ENCODE measurements at places on chromosomes 4 and X.

DNA sequence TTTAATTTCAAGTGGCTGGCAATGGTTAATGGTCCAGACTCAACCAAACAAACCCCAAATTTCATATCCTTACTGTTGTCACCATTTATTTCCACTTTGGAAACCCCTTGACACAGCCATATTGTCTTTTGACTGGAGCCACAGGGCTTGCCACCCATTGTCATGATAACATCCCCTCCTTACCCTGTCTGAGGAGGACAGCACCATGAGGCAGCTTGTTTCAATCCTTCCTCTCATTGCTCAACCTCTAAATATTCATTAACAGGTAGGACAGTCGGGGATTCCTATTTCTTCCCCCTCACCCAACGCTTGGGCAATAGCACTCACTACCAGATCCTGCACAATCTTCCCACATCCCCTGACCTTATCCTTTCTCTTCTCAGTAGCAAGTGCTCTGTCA is 92.1 kb downstream of the CEP135 start:
- DNase-seq, result no peak
- H3K27me3 ChIP-seq, result no peaks in the 10 kb centered on the region
- H3K4me3 ChIP-seq, result no peak overlapping the region
- H3K4me1 ChIP-seq, result no peaks in the 10 kb centered on the region
- no peak overlapping the region for H3K27ac ChIP-seq

DNA sequence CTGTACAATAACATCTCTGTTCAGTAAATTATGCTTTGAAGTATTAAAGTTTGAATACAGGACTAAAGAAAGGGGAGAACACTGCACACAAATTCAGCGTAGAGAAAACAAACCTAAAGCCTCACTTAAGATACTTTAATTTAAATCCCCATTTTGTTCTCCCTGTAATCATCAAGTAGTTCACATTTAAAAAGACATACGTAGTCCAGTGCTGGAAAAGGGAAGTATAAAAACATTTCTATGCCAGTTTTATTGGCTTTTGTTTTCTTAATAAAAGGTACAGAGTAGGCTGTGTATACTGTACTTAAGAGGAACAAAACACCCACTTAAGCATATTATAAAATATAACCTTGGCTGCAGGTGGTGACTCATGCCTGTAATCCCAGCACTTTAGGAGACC is 101.6 kb downstream of the FGF16 start:
- H3K27ac ChIP-seq, result no peak overlapping the region
- no peaks in the 10 kb centered on the region for H3K4me1 ChIP-seq
- no peak for DNase-seq
- H3K4me3 ChIP-seq, result no peak overlapping the region

DNA sequence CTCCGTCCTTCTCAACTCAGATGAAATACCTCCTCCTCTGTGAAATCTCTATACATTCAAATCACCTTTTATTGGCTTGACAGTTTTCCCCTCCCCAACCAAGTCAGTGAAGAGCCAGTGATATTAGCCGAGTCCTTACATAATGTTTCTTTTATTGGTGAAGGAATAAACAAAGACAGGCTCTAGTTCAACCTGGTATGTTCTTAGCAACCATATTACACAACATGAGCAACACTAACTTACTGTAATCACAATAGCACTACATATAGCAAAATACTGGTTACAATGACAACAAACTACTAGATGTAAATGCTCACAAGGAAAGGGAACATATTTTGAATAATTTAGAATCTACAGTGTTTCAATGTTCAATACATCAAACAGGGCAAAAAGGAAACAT is 19.9 kb downstream of the DHX15 start:
- no peak overlapping the region for H3K4me3 ChIP-seq
- no peaks in the 10 kb centered on the region for H3K27me3 ChIP-seq
- no peak for DNase-seq
- peaks cover 11% of the 10 kb centered on the region for H3K36me3 ChIP-seq
- H3K4me1 ChIP-seq, result peaks cover 44% of the 10 kb centered on the region

DNA sequence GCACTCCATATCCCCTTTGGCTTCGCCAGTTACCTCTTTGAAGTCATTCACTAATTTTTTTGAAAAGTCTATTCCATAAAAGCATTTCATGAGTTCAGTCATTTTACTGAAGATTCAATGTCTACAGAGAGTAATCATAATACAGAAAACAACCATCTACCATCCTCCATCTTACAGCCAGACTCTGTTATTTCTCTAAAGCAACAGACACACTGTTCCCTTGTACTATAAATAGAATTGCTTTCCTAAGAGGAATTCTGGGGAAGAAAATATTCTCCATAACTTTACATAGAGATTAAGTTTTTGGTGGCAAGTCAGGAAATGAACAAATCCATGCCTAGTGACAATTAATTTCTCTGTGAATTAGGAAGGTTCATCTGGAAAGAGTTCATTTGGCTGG is 37.0 kb downstream of the XK start:
- DNase-seq, result no peak
- H3K27me3 ChIP-seq, result no peaks in the 10 kb centered on the region
- no peak overlapping the region for H3K4me3 ChIP-seq
- H3K36me3 ChIP-seq, result no peaks in the 10 kb centered on the region

- H3K27me3 ChIP-seq, result no peaks in the 10 kb centered on the region
- no peaks in the 10 kb centered on the region for H3K36me3 ChIP-seq
- H3K4me1 ChIP-seq, result no peaks in the 10 kb centered on the region
- H3K4me3 ChIP-seq, result no peak overlapping the region
Measured at GRCh38 chr4:142856576-142856975, 10.5 kb upstream of the INPP4B start.

DNA sequence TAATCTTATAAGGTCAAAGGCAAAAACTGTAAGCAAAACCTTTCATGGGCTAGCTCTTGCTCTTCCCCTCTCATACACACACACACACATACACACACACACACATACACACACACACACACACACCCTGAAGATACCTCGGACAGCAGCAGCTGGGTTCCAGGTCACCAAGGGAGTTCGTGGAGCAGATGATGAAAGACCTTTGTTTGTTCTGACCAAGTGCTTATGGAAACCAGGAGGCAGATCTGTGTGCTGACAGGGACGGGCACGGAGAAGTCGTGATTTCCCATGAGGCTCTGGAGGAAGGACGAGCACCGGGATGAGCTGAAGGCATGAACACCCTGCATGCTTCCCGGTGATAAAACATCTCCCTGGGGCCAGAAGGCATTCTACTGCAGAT is 35.4 kb upstream of the CRMP1 start:
- H3K4me1 ChIP-seq, result no peaks in the 10 kb centered on the region
- no peaks in the 10 kb centered on the region for H3K27me3 ChIP-seq
- H3K36me3 ChIP-seq, result no peaks in the 10 kb centered on the region
- H3K4me3 ChIP-seq, result no peak overlapping the region
